ENCODE measurements at places on chromosomes 3 and 15.

- no peak for DNase-seq
These were observed 137.6 kb downstream of the RPLP1 start for GRCh38 chr15:69590201-69590710.

DNA sequence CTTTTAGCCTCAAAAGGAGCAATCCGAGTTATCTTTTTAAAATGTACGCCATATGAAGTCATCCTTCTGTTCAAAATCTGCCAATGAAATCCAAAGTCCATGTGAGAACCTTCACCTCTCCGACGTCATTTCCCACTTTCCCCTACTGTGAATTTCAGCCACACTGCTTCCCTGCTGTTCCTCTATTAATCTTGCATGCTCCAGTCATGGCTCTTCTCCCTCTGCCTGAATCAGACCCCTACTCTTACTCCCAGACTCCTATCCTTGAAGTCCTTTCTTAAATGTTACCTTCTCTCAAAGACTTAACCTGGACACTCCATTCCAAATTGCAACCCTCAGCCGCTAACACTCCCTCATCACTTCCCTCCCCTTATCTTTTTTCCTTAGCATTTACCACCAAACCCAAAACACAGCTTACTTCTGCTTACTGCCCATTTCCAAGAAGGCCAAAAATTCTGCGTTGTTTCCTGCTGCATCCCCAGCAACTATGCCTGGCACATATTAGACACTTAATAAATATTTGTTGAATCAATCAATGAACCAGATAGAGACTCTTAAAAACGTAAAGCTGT is 1.2 kb downstream of the NKIRAS1 start:
- peak; percentile 56 for DNase-seq

- no peak for DNase-seq
These were observed 3.3 kb upstream of the GMNC start for GRCh38 chr3:190865828-190866227.

GRCh38 chr3:65811086-65811761 is 227.5 kb downstream of the MAGI1 start:
- DNase-seq: no peak

- peak; percentile 80 for DNase-seq
These were observed 76.6 kb upstream of the SNRPN start for GRCh38 chr15:24878153-24878552.

GRCh38 chr3:170811515-170811914 is 58.5 kb downstream of the RPL22L1 start:
- no peak for DNase-seq

DNA sequence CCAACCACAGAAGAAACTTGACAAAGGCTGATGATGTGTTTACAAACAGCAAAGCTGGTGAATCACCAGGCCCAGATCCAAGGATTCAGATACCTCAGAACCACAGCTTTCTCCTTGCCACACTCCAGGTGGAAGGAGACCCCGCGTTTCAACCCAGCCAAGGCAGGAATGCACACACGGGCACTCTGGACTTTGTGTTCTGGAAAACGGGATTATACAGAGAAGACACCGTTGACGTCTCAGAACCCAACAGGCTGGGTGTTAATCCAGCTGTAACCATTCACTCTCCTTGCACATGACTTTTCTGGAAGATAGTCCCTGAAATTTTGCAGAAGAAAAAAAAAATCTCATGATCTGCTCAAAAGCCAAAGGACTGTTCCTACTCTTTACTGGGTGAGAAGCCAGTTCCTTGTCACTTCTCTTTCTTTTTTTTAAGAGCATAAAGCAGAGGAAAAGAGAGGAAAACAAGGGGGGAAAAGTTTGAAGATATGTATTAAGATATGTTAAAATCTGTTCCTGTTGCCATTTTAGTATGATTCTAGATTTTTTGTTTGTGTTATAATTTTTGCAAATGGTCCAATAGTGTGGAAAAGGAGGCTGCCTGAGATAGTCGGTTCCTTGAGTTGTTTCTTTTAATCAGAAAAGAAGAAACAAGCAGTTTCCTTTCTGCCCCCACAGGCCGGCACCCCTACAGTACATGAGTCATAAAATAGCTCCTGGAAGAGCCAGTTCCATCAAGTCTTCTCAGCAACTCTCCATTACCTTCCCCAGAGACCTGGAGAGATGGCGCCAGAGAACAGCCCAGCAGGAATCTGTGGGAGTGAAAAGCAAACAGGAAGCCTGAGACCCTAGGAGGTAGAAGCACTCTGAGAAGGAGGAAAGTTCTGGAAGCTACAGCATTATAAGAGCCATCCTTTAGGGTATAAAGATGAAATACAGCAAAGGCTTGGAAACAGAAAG is 73.1 kb downstream of the RORA start:
- no peak for DNase-seq

GRCh38 chr3:157491136-157491535 is 12.1 kb downstream of the VEPH1 start:
- no peak for DNase-seq

DNA sequence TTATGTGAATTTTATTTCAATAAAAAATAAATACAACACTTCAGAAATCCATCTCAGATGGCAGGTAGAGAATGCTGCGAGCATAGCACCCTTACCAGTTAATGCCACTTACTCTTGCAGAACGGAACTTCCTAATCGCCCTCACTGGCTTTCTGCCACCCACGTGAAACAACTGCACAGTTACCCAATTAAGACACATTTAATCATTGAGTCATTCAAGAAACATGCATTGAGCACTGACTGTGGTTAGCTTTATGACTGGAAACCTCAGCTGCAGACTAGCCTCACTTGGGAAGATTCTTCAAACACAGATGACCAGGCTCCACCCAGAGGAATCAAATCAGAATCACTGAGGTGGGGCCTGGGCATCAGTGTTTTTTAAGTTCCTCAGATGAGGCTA is 5.6 kb upstream of the MFGE8 start:
- no peak for DNase-seq

GRCh38 chr3:104437891-104438290 is 928.8 kb upstream of the ALCAM start:
- no peak for DNase-seq

GRCh38 chr3:112013784-112014143 is 15.0 kb downstream of the TAGLN3 start:
- DNase-seq: no peak

- DNase-seq: no peak
These were observed 108.0 kb downstream of the IL1RAP start for GRCh38 chr3:190621927-190622326.

- no peak for DNase-seq
These were observed 22.2 kb upstream of the CMTM8 start for GRCh38 chr3:32216172-32216783.

GRCh38 chr3:53083521-53083920 is 37.6 kb upstream of the SFMBT1 start:
- peak; percentile 37 for DNase-seq

DNA sequence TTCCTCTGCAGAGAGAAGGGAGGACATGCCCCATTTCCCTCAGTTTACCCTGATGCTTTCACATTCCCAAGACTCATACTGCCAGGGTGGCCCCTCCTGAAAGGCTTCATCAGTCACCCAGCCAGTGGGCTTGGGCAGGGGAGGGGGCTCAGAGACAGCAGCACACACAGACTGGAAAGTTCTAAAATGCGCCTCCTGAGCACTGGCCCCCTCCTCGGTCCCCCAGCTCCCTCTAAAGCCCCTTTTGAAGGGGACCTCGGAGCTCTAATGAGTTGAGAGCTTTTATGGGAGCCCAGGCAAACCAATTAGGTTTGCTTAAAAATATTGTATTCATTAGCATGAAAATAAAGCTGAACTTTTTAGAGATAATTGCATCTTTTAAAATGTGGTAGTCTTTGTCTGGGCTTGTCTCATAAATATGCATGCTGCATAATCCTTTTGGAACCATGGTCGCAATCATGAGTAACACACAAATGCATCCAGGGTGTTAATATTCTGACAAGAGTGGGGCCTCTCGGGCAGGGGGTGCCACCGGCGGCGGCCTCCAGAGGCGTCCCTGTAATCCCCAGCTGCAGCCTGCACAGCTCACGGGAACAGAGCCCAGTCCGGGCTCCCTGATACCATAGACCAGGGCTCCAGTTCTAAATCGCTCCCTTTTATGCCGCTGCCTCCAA is 78.5 kb downstream of the RPLP1 start:
- DNase-seq: peak; percentile 73

GRCh38 chr15:49315391-49315823 is 107.6 kb upstream of the FGF7 start:
- no peak for DNase-seq

DNA sequence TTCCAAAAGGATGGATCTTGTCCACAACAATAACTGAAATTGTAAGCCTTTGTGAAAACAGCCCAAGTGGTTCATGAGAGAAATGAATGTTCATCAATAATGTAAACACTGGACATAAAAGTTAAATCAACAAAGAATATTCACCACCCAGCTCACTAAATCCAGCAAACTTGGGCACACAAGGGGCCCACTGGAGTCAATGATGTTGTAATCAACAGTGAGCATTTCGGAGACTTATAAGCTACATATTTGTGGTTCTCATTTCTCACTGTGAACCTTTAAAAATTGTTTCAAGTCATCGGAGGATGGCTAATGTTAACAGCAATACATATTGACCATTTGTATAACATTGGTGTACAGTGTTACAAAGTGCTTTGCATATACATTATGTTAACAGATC is 63.1 kb downstream of the VGLL4 start:
- no peak for DNase-seq

GRCh38 chr3:151400341-151400740 is 15.8 kb upstream of the P2RY12 start:
- DNase-seq: no peak

Measured in retina (tissue), 1 donor.